T-helper 2 cell treated with Interferon-gamma antibody and Interleukin-4, amounts not matched to agents 5 μg/mL and 100 μg/mL, for 36 hours (primary cell): ENCODE measurements at places on chromosomes 1 and 21.

DNA sequence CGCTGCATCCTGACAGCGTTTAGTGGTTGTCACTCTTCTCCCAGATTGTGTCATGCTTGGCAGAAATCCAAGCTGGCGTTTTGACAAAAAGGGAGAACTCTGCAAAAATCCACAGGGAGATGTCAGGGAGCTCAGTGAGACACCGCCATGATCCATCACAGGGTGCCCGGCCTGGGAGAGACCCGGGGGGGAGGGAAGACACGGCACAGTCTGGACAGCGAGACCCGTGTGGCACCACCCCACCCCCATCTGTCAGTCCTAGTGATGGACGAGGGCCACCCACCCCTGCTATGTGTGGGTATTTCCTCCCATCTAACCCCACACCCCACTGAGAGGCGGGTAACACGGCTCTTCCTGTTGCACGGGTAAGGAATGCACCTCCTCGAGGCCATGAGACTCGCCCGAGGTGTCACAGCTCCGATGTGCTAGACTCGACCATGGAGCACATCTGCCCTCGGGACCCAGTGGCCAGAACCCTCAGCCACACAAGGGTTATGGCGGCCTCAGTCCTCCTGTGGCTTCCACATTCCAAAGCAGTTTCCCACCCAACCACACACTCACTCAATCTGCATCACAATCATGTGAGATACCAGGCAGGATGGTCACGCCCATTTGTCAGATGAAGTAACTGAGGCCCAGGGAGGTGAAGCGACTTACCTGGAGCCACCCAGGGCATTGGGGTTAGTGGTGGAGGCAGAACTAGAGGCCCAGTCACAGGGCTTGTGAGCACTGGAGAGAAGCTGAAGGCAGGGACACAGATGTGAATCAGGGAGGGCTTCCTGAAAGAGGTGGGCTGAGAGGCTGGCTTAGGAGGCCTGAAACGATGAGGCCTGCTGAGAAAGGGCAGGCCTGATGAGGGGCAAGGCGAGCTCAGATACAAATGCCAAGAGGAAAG lies 688.5 kb downstream of the MATN1 start:
- DNase-seq: no peak

- no peak for DNase-seq
Measured at GRCh38 chr1:211628417-211628816, 47.0 kb downstream of the NEK2 start.

DNA sequence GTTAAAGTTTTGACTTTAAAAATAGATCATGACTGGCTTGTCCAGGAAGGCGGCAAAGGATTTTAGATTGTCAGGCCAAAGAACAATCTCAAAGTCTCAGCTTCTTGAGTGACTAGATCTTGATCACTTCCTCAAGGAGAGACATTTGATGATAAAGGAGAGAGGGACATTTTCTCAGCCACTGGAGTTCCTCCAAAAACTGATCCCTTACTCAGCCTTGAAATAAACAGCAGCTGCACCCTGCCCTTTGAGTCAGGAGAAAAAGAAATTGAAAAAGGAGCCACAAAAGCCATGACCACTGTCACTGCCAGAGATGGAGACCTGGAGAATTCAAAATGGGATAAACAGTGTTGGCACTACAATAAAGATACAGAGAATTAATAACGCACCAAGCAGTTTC lies 288.4 kb upstream of the PRMT6 start:
- DNase-seq: no peak

- no peak for DNase-seq
Measured at GRCh38 chr21:17610911-17611310, 1.8 kb downstream of the BTG3 start.

DNA sequence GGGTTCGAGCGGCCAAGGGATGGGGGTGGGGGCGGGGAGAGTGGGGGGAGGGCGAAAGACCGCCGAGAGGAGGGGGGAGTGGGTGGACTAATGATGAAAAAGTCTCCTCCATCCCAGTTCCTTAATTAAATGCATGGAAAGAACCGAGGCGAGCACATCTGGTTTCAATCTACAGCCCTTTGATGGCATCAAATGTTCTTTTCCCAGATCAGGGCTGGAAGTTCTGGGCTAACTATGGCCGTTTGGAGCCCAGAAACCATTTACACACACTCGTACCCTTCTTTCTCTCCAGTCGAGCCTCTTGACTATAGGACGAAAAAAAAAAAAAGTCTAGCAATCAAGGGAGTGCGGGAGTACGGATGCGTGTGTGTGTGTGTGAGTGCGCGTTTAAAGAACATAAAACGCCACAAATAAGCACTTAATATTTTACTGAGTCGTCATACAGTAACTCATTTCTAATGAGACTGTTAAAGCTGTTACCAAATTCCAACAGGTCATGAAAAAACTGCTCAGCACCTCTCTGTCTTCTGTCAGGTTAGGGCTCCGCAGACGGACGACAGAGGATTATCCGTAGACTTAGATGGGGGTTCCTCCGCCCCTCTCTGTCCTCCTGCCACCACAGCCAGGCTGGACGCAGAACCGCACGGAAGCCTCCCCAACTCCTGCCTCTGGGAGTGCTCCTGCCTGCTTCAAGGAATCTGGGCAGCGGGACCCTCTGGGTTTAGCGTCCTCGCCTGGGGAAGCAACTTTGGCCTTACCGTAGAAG lies 2.1 kb upstream of the PRRX1 start:
- no peak for DNase-seq

- DNase-seq: no peak
Measured at GRCh38 chr1:65065524-65066418, 82.2 kb upstream of the AK4 start.
